GM13976 (cell line): ENCODE measurements at places on chromosomes 16 and 17.

DNA sequence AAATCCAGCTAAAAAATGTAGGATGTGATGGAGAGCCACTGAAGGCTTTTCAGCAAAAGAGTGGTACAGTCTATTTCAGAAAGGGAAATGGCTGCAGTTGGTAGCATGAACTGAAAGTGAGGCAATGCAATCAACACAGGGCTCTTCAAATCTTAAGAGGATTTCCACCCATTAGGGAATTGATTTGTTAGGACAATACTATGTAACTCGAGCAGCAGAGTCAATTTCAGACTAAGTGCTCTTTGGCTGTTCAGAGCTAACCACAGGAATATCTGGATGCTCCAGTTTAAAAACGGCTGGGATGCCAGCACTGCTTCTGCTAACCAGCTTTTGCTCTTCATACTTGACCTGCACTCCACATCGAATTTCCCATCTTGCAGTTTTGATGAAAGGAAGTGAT lies 24.6 kb downstream of the CACNG1 start:
- DNase-seq = no peak

DNA sequence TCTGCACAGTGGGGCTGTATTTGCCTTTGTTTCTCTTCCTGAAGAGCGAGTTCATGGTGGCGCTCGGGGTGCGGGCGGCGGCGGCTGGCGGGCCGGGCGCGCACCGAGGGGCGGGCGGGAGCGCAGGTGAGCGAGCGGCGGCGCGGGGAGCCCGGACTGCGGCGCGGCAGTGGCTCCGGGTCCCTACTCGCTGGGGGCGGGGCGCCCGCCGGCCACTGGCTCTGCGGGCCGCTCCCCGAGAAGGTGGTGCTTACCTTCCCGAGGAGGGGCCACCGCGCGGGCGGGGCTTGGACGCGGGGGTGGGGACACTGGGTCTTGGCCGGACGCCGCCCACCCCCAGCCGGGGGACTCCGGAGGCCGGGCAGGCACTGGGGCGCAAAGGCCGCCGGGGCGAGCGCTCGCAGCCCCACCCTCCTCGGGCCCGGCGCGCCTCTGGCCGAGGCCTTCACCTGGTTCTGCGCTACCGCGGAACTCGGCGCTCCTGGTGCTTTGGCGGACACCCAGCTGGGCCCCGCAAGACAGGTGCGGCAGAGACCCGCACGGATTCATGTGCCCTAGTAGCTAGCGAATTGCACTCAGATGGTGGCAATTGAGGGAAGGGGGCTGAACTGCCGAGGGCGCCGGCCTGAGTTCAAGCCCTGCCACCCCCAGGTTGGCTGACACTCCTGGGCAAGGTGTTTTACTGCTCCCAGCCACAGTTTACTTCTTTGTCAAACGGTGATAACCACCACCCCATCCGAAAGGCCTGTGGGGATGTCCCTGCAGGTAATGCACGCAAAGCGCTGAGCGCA lies at the start of gene PPL:
TSS of gene PPL (minus strand) at position 158 of the 791 bp plus-strand sequence. CDS start at position 55, 103 bp downstream.
- peak; percentile 90 for DNase-seq

DNA sequence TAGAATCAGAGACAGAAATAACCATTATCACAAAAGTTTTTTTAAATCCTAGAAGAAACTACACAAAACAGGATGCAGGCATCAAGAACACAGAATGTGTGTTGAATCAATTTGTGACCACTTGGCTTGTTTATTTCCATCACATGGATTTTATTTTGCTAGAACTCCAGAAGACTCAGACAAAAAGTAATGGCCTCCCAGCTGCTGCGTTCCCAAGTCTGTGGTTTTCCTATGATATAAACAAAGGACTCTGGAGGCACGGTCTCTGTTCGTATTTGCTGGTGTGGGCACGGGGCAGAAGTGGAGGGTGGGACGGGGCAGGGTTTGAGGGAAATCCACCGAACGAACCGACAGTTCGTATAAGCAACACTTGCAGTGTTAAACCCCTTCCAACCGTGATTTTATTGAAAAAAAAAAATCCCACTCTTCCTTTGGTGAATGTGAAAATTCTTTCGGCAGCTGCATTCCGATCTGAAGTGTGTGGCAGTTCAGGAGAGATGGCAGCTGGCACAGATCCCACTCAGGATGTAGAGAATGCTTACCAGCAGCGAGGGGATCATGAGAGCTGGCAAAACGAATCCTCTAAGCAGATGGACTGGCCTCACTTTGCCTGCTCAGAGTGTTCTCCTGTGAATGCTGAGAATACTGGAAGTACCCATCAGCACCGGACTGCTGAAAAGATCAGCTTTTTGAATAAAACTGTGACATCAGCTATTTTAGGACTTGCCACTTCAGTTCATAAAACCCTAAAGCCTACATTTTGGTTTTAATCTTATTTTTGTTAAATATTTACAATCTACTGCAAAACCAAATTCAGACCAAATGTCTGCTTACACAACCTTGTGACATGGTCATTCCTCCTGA lies 165.2 kb downstream of the VPS53 start:
- DNase-seq = no peak

GRCh38 chr17:80358861-80359260 lies 56.1 kb upstream of the ENDOV start:
- no peak for DNase-seq

- DNase-seq = no peak
These were observed 11.0 kb upstream of the NFATC3 start for GRCh38 chr16:68073902-68074760.

DNA sequence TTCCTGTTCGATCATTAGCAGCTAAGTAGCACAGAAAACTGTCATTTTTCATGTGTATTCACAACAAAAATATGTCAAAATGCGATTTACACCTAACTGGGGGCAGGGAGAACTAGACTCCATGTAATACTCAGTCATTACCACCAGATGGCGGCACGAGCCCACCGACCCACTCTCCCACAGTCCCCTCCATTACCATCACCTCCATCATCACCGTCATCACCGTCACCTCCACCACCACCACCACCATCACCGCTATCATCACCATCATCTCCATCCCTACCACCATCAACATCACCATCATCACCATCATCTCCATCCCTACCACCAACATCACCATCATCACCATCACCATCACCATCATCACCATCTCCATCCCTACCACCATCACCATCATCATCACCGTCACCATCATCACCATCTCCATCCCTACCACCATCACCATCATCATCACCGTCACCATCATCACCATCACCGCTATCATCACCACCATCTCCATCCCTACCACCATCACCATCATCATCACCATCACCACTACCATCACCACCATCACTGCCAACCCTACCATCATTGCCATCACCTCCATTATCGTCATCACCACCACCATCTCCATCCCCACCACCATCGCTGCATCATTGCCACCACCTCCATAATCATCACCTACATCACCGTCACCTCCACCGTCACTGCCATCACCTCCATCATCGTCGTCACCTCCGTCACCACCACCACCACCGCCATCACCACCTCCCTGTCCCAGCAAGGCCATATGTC lies 14.4 kb downstream of the NDUFAF8 start:
- peak; percentile 76 for DNase-seq

- DNase-seq = no peak
These were observed 406.0 kb upstream of the MAF start for GRCh38 chr16:80006241-80007215.

DNA sequence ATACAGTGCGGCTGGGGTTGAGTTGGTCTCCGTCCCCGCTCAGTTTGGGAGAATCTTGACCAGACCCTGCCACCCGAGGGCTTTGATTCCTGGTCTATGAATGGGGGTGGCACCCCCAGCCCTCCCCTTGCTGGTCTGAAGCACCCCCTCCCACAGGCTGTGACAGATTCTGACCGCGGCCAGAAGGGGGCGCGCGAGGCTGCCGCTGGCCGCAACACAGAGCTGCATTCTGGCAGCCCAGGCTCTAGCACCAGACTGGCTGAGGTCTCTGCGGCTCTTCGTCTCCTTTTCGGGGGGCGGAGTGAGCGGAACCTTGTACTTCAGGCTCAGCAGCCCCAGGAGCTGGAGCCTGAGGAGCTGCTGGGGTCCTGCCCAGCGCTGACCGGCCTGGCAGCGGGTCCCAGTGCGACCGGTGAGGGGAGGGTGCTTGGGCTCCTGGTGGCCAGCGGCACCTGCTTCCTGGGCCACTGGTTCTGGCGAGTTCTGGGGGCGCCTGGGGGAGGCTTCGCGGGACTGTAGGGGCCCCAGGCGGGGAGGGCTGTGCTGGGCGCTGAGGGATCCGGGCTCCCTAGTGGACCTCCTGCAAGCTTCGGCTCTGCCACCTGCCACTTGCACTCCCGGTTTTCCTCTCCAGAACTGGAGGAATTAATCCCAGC lies 1011.6 kb downstream of the KCNJ18 start:
- DNase-seq = no peak

DNA sequence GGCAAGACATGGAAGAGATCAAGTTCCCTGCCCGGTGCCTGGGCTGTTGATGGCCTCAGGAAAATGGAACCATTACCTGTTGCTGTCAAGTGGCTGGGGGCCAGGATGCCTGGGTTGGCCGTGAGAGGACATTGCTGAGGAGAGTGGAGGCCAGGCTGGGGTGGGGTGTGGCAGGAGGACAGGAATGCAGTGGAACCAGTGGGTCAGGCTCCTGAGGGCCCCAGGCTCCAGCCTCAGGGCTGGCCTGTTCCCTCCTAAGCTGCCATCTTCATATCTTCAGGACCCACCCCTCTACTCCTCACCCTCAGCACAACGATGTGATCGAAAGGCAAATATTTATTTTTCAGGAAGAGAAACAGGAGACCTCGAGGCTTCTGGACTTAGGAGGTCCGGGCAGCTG lies 8.5 kb upstream of the YPEL3 start:
- no peak for DNase-seq

DNA sequence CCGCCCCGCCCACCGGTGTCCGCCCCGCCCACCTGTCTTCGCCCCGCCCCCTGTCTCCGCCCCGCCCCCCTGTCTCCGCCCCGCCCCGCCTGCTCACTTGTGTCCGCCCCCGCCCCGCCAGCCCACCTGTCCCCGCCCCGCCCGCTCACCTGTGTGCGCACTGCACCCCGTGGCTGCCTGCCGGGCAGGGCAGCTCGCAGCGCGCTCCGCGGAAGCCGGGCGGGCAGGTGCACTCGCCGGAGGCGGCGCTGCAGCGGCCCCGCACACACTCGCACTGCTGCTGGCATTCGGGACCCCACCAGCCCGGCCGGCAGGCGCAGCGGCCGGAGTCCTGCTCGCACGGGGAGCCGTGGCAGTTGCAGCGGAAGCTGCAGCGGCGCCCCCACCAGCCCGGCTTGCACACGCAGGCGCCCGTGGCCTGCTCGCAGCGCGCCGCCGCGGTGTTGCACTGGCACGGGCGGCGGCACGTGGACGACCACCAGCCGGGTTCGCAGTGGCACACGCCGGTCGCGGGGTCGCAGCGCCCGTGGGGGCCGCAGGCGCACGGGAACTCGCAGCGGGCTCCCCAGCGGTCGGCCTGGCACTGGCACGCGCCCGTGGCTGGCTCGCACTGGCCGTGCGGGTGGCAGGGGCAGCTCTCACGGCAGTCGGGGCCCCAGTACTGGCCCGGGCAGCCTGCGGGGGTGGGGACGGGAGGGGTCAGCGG lies 2.1 kb downstream of the SCARF1 start:
- DNase-seq = peak; percentile 81

- no peak for DNase-seq
These were observed 128.0 kb downstream of the IRF8 start for GRCh38 chr16:86026916-86027315.

GRCh38 chr17:38982858-38983746 lies 15.9 kb upstream of the FBXO47 start:
- peak; percentile 72 for DNase-seq

DNA sequence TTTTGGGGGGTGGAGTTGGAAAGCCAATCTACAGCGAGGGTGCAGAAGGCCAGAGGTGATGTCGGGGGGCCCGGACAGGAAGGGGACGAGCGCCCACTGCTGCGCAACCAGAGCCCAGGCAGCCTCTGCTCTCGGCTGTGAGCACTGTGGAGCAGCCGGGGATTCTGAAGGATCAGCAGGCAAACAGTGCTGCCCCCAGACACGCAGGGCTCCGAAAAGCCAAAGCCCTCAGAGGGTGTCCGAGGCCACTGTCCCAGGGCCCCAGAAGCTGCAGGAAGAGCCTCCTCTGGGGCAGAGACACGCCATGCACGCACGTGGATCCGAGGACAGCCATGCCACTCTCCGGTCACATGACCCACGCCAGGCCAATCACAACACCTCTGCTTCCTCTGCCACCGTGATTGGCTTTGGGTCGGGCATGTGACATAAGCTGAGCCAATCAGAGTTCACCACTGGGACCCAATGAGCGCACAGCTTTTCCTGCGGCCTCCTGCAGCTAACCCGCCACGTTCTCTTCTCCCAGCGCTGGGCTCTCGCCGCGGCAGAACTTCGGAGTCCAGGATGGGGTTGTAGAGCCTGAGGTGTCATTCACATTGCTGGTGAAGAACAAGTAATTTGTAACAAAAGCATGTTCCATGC lies 40.7 kb downstream of the ACTG1 start:
- DNase-seq = no peak

GRCh38 chr16:24700549-24701392 lies 28.7 kb upstream of the TNRC6A start:
- DNase-seq = no peak

DNA sequence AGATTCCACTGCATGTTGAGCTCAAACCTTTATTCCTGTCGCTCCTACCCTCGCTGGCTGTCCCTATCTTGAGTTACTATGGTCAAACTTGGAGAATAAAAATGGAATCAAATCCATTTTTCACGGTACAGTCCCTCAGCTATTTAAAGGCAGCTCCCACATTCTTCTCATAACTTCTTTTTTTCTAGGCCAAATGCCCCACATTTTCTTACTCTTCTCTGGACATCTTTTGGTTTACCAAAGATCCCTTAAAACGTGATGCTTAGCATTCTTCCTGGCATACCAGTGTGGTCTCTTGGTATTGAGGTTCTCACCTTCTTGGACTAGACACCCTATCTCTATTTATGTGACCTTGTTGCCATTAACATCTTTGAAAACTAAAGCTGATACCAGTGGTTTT lies 48.3 kb upstream of the MAF start:
- no peak for DNase-seq

GRCh38 chr16:77596261-77596660 lies 126.1 kb upstream of the NUDT7 start:
- DNase-seq = no peak

- DNase-seq = peak; percentile 42
These were observed 315.8 kb downstream of the XYLT1 start for GRCh38 chr16:17154981-17155380.

GRCh38 chr17:80119839-80120238 lies 18.5 kb downstream of the GAA start:
- no peak for DNase-seq

DNA sequence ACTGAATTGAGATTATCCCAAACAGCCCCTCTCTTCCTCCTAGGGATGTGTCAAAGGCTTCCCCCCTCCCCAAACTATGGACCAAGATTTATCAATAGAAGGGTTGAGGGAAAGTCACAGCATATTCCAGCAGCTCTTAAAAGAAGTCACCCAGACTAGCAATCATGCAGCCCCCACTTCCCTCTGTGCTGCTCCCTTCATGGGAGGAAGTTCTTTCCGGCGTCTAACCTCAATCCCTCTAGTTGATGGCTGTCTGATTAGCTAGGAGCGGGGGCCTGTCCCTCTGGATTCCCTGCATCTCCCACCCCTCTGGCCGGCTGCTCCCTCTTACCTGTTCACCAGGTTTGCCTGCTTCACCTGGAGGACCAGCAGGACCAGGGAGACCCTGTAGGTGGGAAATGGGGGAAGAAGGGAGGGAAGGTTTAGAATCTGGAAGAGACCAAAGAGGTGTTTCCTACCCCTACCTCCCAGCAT lies 9.2 kb downstream of the COL1A1 start:
- no peak for DNase-seq
